Tongue (tissue), 3 donors: ENCODE measurements at places on chromosomes 5 and 9. TPM values are rescaled to one million over a fixed set of nuclear protein-coding genes. Genes with fewer than 3 reads are reported as not detected.

The SNX30 gene
- total RNA-seq: 20.8 TPM

The ADRB2 gene
- 20.9 TPM for total RNA-seq

The MUSK gene
- 10.8 TPM for total RNA-seq

The SLC45A2 gene
- total RNA-seq: not detected

The KIF20A gene
- total RNA-seq: 24.8 TPM

The BRD8 gene
- total RNA-seq: 54.1 TPM

The SLC1A3 gene
- 24.2 TPM for total RNA-seq

The CDX1 gene
- total RNA-seq: 0.31 TPM

The ZNF883 gene
- total RNA-seq: 3.8 TPM

The ORM1 gene
- total RNA-seq: not detected

The PBX3 gene
- 33.1 TPM for total RNA-seq

The GFI1B gene
- 0.51 TPM for total RNA-seq

The ACOT12 gene
- total RNA-seq: not detected

The OLFML2A gene
- 188 TPM for total RNA-seq

The MARCHF6 gene
- 133 TPM for total RNA-seq

The GEMIN5 gene
- 23.9 TPM for total RNA-seq

The FCN2 gene
- total RNA-seq: not detected

The SH3TC2 gene
- 5.1 TPM for total RNA-seq

The CDH12 gene
- 0.72 TPM for total RNA-seq

The RMRP gene
- total RNA-seq: 2,887 TPM

The SV2C gene
- total RNA-seq: 0.31 TPM

The KCNV2 gene
- total RNA-seq: not detected

The CAMK4 gene
- total RNA-seq: 8.4 TPM

GRCh38 chr9:123434619-123435240 is 78.7 kb downstream of the CRB2 start:
- DNase-seq: no peak

- DNase-seq: peak; percentile 47
Measured at GRCh38 chr9:120366644-120367019, 213.3 kb downstream of the CDK5RAP2 start.

- no peak for DNase-seq
Measured at GRCh38 chr5:118320121-118320520, 668.2 kb downstream of the DTWD2 start.

GRCh38 chr5:141512911-141513626 is 24.2 kb downstream of the PCDHGC5 start:
- peak; percentile 76 for DNase-seq

DNA sequence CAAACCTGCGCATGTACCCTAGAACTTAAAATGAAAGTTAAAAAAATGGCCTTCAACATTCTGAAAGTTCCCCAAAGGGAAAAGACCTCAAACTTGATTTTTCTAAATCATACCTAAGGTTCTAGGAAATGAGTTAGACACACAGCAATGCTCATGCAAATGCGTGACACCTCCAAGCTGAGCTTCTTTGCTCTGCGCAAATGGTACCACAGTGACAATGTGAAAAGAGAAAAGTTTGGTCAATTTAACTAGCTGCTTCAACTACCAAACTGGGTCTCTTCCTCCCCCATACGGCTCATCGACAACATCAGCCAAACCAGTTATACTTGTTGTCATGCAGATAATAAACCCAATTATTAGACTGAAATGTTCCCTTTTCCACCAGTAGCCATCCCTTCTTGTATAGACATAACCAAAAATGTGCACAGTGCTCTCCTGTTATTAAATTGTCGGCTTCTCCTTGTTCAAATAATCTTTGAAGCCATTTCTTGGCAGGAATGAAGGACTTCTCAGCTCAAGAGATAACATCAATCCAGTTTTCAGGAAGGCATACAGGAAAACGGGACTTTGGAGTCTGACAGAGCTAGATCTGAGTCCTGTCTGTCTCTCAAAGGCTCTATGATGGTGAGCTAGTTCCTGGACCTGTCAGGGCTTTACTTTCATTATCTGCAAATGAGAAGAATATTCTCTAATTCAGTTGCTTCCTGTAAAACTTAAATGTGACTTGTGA is 185.6 kb upstream of the NR3C1 start:
- no peak for DNase-seq

- DNase-seq: peak; percentile 15
Measured at GRCh38 chr9:109538346-109538745, 40.2 kb upstream of the PTPN3 start.

DNA sequence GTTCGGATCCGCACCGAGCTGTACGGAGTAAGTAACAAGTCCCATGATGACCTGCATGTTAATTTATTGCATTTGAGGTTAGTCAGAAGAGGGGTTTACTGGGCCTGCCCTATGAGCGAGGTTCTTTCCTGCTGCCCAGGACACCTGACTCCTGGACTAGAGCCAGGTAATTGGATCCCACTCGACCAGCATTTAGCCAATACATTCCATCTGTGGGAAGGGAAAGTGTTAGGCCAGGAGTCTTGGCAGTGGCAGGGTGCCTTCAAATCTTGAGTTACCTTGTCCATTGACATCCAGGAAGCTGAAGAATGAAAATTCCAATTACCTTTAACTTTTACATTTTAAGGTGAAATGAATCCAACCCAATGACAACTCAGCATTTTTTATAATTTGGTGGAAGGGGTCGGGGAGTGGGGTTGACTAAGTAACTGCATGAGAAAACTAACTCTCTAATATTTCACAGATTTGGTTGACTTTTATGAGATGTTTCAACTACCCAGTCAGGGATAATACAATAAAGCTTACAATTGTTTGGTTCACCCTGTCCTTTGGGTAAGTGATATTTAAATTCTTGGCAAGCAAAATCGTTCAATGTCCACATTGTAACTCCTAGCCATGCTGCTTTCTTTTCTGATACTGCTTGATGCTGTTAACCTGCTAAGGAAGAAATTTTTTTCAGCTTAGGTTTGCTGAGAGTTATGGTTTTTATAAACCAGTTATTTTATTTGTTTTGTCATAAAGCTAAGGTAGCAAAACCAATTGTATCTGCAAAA is 111.6 kb upstream of the IQGAP2 start:
- DNase-seq: no peak

DNA sequence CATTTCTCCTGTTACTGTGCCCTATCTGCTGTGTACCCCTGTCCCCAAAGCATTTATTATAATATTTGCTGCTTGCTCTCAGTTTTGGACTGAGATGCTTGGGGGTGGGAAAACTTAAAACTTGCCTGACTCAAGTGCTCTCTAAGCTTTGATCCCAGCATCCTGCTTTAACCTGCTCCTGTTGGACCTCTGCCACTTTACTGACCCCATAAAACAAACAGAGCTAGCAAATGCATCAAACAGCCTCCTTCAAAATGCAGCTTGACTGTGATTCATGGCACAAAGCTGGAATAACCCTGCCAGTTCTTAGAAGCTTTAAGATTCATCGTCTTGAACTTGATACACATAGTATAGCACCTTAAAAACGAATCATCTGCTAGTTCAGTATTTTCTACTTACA is 212.5 kb downstream of the DEPDC1B start:
- DNase-seq: peak; percentile 38

- no peak for DNase-seq
Measured at GRCh38 chr5:123186771-123187170, 97.7 kb downstream of the PRDM6 start.

- no peak for DNase-seq
Measured at GRCh38 chr5:36198281-36198680, 43.4 kb downstream of the NADK2 start.

- no peak for DNase-seq
Measured at GRCh38 chr5:158638396-158638795, 461.3 kb downstream of the EBF1 start.

DNA sequence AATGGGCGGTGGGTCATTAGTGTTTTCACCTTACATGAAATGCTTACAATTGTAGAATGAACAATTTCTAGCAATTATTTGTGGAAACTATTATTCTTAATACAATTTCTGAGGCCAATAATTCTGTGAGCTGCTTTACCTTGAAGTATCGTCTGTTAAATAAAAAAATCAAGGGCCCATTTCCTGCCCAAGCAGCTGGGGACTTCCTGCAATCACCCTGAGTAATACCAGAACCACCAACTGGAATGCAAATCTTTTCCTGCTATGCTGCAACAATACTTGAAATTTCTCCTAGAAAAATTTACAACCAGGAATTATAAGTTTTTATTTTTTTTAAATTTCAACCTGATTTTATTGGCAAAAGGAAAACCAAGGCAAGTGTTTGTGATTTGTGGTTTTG is 52.6 kb downstream of the ADAMTS16 start:
- DNase-seq: no peak

GRCh38 chr9:129834489-129835127 is 467 bp downstream of the C9orf78 start:
- DNase-seq: no peak

- DNase-seq: peak; percentile 72
Measured at GRCh38 chr5:116652903-116653302, 78.3 kb upstream of the SEMA6A start.

GRCh38 chr9:9284201-9284600 is 1328.6 kb downstream of the PTPRD start:
- DNase-seq: no peak

DNA sequence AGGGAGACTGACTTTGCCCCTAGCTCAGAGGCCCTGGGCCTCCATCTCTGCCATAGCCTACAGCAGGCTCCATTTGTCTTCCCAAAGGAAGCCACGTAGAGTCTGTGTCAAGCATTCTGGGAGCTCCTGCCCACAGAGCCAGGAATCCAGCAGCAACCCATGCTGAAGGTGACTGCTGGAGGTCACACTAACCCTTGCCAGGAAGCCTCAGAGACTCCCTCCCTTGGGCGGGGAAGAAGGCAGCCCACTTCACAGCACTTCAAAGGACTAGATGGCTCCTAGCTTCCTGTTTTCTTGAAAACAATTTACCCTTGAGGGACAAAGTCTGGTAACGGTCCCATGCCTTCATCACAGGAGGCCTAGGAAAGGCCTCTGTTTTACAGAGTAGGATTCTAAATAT is 1.7 kb downstream of the CKMT2 start:
- DNase-seq: no peak

- no peak for DNase-seq
Measured at GRCh38 chr5:67474597-67475238, 278.1 kb upstream of the CD180 start.

GRCh38 chr5:38226091-38226490 is 32.3 kb upstream of the EGFLAM start:
- DNase-seq: no peak

- DNase-seq: peak; percentile 40
Measured at GRCh38 chr5:76025069-76025468, 58.1 kb upstream of the SV2C start.

DNA sequence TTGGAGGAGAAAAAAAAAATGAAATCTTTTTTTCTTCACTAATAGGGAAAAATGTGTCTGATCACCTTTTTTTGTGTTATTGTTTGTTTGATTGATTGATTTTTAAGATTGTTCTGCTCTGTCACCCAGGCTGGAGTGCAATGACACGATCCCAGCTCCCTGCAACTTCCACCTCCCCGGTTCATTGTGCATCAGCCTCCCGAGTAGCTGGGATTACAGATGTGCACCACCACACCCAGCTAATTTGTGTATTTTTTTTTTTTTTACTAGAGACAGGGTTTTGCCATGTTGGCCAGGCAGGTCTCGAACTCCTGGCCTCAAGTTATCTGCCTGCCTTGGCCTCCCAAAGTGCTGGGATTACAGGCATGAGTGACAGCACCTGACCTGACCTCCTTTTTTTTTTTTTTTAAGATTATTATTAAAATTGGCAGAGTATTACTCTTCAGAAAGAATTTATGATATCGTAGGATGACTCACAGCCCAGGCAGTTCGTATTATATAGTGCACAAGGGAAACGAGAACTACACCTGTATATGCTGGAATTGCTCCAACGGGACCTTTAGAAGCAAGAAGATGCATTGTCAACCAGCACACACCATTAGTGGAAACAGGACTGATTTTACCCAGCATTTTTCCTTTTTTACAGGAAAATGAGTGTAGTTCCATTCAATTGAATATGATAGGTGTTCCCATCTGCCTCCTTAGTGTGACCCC is 27.7 kb downstream of the FUBP3 start:
- no peak for DNase-seq

GRCh38 chr5:133685402-133686018 is 73.2 kb upstream of the FSTL4 start:
- no peak for DNase-seq

- no peak for DNase-seq
Measured at GRCh38 chr5:167905919-167906853, 385.3 kb upstream of the WWC1 start.

GRCh38 chr5:346229-346935 is 24.9 kb downstream of the AHRR start:
- DNase-seq: no peak

DNA sequence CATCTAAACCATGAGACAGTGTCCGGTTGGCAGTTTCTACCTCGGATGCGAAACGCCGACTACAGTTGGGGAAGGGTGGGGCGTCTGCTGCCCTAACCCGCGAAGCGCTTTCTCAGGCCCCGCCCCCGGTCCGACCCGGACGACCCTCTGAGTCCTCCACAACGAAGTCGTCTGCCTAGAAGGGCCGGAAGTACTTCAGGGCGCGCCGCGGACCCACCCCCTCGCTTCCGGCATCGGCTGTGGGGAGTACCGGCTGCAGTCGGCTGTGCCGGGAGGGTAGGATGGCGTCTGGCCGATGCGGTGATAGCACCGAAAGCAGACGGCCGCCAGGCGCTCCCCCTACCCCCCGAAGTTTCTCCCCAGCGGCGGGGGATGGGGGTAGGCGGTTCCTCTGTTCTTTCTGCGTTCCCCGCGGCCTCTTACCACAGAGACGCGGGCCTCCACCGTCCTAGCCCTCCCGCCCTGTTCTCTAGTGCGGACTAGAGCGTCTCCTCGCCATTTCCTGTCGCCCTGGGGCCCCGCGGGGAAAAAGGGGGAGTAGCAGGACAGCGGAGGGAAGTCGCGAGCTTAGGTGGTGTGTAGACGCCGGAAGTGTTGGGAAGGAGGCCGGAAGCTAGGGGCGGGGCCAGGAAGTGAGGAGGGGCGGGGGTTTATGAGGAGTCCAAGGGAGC is at the start of gene TRIM41:
Gene TRIM41 (plus strand): TSS at position 224 of the 671 bp plus-strand sequence. CDS start 719 bp downstream, outside the sequence.
- DNase-seq: peak; percentile 99

GRCh38 chr5:14582797-14583137 is 1.2 kb downstream of the OTULINL start:
- DNase-seq: peak; percentile 50

GRCh38 chr5:52853650-52854049 is 65.9 kb downstream of the ITGA1 start:
- no peak for DNase-seq

- no peak for DNase-seq
Measured at GRCh38 chr5:150758203-150758530, 650 bp downstream of the DCTN4 start.

DNA sequence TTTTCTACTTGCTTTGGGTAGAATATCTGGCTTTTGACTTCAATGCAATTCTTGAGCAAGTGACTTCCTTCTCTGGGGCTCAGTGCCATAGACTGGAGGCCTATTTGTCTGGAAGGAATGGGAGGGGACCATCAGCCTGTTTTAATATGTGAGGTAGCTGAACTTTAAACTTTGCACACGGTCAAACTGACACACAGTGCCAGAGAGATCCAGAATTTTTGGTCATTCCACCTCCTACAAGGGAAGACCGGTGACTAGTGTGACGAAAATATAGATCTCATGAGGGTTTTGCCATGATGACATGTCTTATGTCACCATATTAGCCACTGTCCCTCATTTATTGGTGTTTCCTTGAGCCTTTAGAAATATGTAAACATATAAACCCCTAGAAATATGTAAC is 44.6 kb upstream of the ZSWIM6 start:
- DNase-seq: no peak

GRCh38 chr5:32027717-32028458 is 146.2 kb downstream of the GOLPH3 start:
- peak; percentile 95 for DNase-seq

- peak; percentile 70 for DNase-seq
Measured at GRCh38 chr5:62260513-62260912, 45.5 kb upstream of the KIF2A start.
